ENCODE measurements at places on chromosomes 1 and 21.

DNA sequence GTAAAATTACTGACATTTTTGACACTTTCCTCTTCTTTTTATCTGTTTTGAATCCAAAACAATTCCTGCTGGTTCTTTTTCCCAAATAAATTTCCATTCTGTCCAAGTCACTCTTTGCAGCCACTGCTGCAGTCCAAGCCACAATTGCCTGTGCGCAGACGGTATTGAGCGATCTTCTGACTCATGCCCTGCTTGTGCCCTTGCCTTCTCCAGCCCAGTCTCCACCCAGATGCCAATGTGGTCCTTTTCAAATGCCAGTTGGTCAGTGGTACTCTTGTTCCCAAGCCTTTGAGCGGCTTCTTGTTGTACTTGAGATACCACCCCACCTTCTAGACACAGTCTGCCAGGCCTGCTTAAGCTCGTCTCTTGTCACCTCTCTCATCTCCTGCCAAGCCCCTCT lies 78.9 kb downstream of the CAMTA1 start:
- DNase-seq = no peak

GRCh38 chr1:65308781-65309303 lies 501 bp upstream of the DNAJC6 start:
- no peak for DNase-seq

GRCh38 chr1:8889925-8890785 lies 11.7 kb upstream of the ENO1 start:
- no peak for DNase-seq

DNA sequence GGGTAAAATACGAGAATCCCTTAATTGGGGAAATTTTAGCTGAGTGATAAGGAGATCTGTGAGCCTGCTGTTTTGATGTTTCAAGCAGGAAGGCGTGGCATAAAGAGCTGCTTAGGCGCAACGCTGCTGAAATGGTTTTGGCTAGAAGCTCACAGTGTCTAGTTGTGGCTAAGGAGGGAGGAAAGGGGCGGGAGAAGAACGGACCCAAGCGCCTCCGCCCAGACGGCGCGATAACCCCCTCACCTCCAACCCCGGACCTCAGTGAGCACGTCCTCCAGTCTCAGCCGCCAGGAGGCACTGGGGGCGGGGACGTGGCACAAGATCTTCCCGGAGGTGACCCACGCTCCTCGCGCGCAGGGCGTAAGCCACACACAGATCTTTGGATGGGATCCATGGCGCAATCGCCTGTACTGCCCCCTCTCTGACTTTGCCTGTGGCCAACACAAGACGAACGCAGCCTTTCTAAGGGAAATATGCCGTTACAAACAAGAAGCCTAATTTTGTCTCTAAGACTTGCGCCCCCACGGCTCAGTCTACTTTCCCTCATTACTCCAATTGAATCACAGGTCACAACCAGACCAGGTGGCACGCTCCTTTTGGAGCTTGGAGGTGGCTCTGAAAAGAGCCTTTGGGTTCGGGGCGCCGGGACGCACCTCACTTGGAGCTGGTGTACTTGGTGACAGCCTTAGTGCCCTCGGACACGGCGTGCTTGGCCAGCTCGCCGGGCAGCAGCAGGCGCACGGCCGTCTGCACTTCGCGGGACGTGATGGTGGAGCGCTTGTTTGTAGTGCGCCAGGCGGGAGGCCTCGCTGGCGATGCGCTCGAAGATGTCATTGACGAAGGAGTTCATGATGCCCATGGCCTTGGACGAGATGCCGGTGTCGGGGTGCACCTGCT lies 23.4 kb upstream of the RNF187 start:
- DNase-seq = no peak

- DNase-seq = no peak
These were observed 339 bp downstream of the PTGS2 start for GRCh38 chr1:186679924-186680244.

GRCh38 chr1:230982696-230983095 lies 3.8 kb downstream of the ARV1 start:
- DNase-seq = no peak

Data from SIG-M5 (cell line).